Activated T-cell treated with anti-CD3 and anti-CD28 coated beads for 1 hour (primary cell): ENCODE measurements at places on chromosomes 7 and 10.

- no peak for DNase-seq
These were observed 106.2 kb downstream of the PLXDC2 start for GRCh38 chr10:19922236-19922963.

DNA sequence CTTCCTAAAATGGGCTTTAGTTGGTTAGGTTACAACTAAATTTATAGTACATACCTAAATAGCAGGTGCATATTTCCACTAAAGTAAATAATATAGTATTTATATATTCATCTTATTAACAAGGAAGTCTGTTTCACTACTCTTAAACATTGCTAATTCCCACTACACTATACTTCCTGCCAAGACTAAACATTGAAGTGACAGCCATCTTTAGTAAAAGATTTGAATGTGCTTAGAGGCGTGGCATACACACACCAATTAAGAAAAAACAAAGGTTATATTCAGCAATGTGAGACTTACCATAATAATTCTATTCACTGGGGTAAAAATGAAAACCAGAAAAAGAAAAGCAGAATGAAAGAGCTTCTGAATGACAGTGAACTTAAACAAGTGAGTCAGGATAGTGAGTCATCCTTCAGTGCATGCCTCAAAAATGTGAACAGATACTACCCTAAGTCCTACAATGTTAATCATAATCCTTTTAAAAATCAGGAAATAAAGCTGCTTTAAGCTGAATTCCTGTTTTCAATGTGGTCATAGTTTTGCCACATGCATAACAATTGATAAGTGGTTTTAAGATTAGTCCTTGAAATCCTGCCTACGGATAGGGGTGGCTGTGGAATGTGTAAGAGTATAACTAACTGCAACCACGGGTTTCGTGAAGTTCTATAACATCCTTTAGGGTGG, 59.4 kb downstream of the USP6NL start:
- DNase-seq, result no peak

- no peak for DNase-seq
These were observed 54.9 kb upstream of the HELLS start for GRCh38 chr10:94490789-94491039.

DNA sequence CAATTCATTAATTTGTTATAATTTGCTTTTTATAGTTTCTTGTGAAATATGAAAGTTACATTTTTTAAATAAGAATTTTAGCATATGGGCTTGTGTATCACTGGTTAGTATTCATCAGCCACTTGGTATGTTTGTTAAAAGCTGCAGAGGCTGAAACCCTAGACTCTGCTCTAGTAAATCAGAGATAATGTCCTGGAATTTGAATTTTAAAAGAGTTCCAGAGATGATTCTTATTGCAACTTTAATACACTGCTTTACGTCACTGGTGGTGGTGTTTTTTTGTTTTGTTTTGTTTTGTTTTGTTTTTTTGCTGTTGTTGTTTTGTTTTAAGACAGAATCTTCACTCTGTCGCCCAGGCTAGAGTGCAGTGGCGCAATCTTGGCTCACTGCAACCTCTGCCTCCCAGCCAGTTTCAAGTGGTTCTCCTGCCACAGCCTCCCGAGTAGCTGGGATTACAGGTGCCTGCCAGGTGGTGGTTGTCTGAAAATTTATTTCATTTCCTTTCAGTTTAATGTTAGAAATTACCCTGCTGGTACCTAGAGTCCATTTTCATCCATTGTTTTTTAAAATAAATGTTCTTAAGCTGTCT, 43.8 kb downstream of the PTPN12 start:
- no peak for DNase-seq

DNA sequence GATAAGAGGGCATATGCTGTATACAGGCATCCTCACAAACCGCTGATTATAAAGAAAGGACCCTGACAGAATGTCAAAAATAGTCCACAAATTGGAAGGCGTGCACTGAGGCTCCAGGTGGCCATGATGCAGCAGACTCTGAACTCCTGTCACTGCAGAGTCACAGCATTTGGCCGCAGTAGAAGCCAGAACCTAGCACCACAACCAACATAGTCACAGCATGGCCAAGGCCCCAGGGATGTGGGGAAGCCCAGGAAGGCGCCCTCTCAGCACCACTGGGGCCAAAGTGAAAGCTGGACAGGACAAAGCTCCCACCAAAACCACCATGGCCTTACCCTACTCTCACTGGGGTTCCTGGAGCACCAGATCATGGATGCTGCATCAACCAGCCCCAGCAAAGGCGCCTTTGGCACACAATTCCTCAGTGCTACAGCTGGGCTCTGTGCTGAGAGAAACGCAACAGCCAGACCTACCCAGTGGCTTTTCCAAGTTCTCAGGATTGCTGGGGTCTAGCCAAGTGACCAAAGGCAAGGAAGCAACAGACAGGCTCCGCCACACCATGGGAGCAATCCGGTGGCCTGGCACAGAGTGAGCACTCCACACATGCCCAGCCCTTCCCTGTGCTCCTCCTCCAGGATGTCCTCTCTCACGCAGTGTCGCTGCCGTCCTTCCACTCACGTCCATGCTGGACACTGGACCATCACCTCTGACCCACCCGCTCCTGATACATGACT, 60.2 kb downstream of the STK17A start:
- DNase-seq, result no peak

DNA sequence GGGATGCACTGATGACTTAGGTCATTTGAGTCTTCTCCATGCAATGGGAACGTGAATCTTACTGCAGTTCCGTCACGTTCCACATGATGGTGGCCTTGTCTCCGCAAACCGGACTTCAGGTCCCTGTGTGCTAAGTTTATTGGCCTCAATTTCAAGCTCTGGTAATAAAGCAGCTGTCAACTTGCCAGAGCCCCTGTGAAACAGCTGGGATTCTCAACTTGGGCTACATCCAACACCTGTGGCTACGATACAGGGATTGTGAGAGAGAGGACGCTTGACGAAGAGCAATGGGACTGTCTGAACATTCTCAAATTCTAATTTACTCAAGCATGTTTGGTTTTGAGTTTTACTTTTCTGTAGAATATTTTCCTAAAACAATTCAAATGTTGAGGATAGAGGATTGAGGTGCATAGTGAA, 174.2 kb downstream of the PTN start:
- DNase-seq, result no peak

GRCh38 chr10:74586088-74586585, 240.3 kb upstream of the KAT6B start:
- peak; percentile 11 for DNase-seq

DNA sequence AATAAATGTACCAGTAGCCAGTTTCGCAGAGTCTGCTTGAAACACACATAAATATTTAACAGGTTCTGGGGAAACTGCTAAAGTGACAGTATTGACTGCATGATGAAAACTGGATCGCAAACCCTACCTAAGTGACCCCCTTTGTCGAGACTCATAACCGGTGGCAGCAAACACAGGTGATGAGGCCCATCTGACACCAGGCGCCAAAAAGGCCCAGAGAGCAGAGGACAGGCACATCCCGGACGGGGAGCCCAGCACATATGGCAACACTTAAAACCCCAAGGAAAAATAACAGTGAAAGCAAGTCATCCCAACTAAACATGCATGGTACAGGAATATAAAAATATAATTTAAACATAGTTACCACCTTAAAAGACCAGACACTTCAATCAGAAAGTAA, 62.4 kb downstream of the GRB10 start:
- DNase-seq, result no peak
